ENCODE measurements at places on chromosomes 3 and 15.

DNA sequence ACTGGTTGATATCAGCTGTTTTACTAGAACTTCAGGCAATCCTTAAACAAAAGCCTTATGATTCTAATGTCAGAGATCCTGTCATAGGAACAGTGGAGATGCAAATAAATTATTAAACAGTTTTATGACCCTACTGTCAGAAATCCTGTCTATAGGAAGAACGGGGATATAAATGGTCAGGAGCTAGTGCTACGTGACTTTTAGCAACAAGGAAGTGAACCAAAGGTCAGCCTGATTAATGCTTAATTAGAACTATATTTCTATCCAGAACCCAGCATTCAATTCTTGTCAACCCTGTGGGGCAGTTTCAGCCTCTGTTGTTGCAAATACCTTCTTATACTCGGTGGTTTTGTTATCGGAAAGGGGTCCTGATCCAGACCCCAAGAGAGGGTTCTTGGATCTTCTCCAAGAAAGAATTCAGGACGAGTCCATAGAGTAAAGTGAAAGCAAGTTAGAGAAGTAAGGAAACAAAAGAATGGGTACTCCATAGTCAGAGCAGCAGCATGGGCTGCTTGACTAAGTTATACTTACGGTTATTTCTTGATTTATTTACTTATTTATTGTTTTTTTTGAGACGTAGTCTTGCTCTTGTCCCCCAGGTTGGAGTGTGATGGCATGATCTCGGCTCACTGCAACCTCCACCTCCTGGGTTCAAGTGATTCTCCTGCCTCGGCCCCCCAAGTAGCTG is 59.9 kb upstream of the RNU6-1 start:
- DNase-seq: no peak

- DNase-seq: peak; percentile 78
These were observed 16.1 kb downstream of the SH2D7 start for GRCh38 chr15:78108300-78109084.

DNA sequence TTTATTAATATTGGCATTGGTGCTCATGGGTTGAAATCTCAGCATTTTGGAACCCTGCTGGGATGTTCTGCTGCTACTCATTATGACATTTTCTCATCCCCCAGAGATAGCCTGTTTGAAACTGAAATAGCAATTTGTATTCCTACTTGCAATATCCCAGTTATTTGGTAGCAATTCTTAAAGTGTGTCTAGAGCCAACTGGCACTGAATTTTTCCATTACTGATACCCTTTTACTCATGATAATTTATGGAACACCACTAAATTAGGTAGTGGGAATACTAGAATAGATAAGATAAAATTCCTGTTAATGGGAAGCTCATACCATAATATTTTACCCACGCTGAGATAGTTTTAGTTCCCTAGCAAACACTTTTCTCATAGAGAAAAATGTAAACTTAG is 309.3 kb downstream of the SV2B start:
- no peak for DNase-seq

- no peak for DNase-seq
These were observed 6.7 kb upstream of the NCEH1 start for GRCh38 chr3:172717493-172718088.

DNA sequence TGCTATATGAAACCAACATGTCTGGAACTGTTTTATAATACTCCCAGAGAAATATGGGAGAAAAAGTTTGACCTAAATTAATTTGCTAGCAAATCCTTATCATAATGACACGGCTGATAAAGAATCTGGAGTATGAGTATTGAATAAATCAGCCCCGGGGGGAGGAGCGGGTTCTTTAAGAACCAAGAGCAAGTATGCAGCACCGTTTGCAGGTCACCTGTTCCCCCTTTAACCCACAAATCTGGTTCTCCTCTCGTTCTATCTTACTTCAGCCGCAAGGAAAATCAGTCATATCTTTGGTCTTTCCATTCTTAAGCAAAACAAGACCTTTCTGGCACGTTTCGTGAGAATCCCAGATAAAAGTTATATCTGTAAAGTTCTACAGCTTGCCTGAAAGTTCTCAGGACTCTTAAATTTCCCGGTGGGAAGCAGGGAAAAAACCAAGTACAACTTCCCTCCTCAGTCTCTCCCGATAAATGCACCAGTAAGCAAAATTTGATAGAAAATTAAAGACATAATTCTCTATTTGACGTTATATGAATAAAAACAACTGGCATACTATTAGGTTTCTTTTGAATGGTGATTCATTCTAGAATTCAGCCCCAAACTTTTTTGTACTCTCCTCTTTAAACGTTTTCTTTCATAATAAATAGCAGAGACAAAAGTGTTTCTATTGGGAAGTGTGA is 348.6 kb downstream of the ZBBX start:
- DNase-seq: no peak

DNA sequence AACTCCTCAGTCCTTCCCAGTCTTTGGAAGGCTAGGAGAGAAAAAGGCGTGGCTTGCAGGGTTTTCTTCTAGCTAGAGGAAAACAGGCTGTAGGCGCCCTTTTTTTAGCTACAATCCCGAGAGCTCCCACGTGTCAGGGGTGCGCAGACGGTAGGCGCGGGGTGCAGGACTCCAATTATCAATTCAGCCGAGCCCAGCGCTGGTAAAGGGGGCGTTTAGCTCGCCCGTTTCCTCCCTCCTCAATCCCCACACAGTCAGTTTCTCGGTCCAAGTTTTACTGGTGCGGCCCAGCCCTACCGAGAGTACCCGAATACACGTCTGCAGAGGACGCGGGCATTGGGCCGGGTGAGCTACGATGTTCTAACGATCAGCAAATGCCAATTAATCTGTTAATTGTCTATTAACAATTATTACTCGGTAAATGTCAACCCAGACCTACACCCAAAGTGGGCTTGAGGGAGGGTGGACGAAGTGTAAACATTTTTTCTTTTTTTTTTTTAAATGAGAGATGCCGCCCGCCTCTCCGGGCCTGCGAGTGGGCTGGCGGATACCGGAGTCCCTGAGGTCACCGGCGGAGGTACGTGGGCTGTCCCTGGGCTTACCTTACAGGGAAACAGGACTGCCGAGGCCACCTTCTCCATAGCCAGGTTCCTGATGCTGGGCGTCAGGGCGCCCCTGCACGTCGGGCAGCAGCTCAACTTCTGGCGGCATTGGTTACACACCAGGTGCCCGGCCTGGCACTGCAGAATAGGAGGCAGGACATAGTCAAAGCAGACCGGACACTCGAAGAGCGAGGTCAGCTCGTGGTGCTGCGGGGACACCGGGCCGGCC is 923 bp downstream of the SIAH2 start:
- DNase-seq: no peak

- DNase-seq: no peak
These were observed 27.7 kb upstream of the MFSD1 start for GRCh38 chr3:158773845-158774830.

DNA sequence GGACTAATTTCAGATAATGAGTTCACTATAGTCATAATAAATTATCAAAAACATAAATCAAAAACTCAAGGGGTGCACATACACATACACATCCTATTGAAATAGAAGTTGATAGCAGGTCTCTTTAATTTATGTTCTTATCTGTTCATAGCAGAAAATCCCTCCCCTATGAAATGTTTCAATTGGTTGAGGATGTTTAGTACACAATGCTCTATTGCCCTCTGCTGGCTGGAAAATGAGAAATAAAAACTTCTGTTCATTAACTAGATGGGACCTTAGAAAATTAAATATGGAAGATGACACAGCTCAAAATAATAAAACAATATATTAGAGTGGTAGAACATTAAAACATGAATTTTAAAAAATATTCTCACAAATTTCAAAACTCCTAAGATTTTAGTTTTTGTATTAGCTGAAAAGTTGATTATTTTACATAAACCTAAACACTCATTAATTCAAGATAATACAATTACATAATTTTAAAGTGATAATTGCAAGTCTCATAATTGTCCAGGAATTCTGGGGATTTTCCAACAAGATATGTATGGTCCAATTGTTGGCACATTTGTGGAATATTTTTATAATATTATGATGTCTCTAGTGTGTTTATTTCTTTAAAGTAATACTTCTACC is 735.0 kb downstream of the ROBO1 start:
- DNase-seq: no peak

GRCh38 chr3:63914312-63914711 is 2.1 kb upstream of the SCAANT1 start:
- no peak for DNase-seq

GRCh38 chr3:133158686-133159085 is 120.5 kb downstream of the TMEM108 start:
- DNase-seq: no peak

- no peak for DNase-seq
These were observed 26.0 kb downstream of the TM4SF18 start for GRCh38 chr3:149307435-149307783.

- no peak for DNase-seq
These were observed 6.4 kb downstream of the TEX9 start for GRCh38 chr15:56371495-56372147.

DNA sequence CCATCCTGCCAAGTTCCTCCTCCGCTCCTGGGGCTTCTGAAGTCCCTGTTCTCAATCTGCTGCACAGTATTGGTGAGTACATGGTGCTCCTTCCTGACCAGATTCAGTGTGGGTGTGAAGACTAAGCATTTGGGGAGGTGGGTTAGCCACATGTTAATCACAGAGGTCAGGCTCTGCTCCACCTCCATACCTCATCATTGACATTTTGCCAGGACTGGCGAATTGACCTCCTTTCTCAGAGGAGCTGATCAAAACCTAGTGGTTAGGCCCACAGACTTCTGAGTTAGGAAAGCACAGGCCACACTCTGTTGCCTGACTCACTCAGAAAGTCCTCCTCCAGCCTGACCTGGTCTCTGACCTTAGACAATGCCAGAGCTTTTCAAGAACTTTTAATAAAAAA is 8.4 kb upstream of the RPS17 start:
- DNase-seq: no peak

DNA sequence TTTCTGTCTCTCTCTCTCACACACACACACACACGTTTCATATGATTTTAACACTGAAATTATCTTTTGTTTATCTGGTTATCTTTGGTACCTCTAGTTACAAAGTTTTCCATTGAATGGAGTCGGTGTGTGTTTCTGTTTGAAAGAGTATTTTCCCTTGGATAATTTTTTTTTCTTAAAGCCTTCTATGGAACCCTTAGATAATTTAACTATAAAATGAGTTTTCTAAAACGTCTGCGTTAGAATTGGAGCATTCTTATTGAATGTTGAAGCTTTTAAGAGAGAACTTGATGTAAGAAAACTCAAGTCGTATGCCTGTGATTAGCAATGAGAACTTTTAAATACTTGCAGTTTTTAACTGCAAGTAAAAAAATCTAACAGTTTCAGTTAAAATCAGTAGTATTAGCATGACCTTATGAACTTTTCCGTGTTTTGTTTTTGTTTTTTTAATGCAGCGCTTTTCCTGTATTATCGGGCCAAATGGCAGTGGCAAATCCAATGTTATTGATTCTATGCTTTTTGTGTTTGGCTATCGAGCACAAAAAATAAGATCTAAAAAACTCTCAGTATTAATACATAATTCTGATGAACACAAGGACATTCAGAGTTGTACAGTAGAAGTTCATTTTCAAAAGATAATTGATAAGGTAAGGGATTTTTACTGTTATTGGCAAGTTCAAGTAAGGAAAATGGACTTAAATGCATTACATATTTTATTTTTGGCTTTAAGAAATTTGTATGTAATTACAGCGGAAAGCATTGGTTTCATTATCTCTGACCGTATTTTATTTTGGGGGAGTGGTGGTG is 3.0 kb downstream of the SMC4 start:
- DNase-seq: no peak
